ENCODE measurements at places on chromosomes 7 and 10. TPM values are rescaled to one million over a fixed set of nuclear protein-coding genes. Genes with fewer than 3 reads are reported as not detected.

Gene LIPM
- 0.13 TPM for polyA plus RNA-seq

Gene AKR1B15
- not detected for polyA plus RNA-seq

Gene SCART1
- 0.42 TPM for polyA plus RNA-seq

- DNase-seq = no peak
Observed at GRCh38 chr10:119305860-119306513, 98.6 kb downstream of the GRK5 start.

GRCh38 chr7:114911411-114911810 lies 10.5 kb upstream of the MDFIC start:
- no peak for DNase-seq

DNA sequence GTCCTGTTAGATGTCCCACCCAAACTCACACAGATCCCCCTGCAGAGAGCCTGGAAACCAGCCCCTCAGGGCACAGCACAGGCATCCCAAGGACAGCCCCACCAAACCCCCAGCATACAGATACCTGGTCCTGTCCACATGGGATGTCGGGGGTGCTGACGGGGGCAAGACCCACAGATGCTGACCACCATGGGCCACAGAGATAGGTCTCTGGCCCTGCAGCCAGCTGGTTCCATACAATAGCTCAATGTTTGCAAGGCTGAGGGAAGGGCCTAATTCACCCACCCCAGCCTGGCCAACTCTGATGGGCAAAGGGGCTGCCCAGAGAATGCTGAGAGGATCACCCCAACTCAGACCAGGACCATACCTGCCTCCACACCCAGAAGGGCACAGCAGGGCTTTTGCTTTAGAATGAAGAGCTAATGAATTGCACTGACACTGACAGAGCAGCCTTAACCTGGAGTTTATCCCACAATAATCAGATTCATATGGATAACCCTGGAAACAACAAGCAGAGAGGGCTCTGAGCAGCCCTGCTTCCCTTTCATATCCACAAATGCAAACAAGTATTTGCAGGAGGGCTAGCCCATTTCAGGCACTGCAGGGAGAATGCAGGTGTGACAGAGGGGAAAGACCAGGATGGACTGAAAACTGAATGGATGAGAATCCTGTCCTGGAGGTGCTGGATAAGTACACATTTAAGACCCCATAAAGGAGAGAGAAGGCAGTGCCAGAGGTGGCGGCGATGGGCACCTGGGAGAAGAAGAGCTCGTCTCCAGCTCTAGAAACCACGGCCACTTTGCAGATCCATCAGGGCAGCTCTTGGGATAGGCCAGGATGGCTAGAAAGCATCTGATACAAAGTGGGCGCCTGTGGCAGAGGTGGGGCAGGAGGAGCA lies 126.7 kb downstream of the TNS3 start:
- DNase-seq = no peak

GRCh38 chr10:100738055-100738827 lies 7.1 kb upstream of the PAX2 start:
- no peak for DNase-seq

DNA sequence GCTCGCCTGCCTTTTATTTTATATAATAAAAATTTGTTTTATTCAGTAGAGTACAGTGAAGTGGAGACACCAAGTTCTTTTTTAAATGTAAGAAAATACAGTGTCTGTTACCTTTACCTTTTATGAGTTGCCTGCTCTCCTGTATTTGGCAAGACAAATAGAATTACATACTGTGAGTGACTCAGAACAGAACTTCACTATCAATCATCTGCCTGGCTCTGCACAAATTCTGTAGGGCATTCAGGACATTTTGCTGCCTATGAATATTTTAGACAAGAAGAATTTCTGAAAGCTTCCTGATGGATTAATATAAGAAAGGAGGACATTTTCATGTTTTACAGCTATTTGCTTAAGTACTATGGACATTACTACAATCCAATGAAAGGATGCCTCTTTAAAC lies 135.4 kb upstream of the PHF14 start:
- no peak for DNase-seq

- DNase-seq = no peak
Observed at GRCh38 chr10:120738658-120739057, 112.5 kb upstream of the WDR11 start.

GRCh38 chr7:15309872-15310271 lies 251.9 kb downstream of the AGMO start:
- no peak for DNase-seq

- DNase-seq = no peak
Observed at GRCh38 chr10:123475466-123475865, 190.7 kb upstream of the GPR26 start.

GRCh38 chr10:76242956-76243355 lies 811.5 kb downstream of the LRMDA start:
- DNase-seq = no peak

GRCh38 chr10:61973906-61974305 lies 72.4 kb downstream of the ARID5B start:
- no peak for DNase-seq

Data from left renal cortex interstitium (tissue), 4 donors.